ENCODE measurements at places on chromosomes 3 and 15.

DNA sequence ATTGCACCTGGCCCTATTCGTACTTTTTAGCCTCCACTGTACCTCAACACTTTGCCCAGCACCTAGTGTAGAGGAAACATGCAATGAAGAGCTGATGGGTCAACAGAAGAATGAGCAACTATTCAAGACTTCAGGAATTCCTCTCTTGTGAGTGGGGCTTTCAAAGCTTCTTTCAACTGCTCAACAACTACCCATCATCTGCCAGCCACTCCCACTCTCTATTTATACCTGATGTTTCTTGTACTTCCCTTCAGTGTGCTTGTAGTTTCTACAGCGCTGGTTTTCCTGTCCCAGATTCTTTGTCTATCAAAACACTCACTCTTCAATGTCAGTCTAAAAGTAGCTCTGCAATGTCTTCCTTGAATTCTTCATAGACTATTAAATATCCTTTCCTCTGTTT, 168.3 kb upstream of the LPP start:
- DNase-seq, result no peak

- DNase-seq, result no peak
These were observed 344.2 kb upstream of the MCTP2 start for GRCh38 chr15:93887151-93887550.

- no peak for DNase-seq
These were observed 21.7 kb downstream of the KIF7 start for GRCh38 chr15:89633585-89633984.

DNA sequence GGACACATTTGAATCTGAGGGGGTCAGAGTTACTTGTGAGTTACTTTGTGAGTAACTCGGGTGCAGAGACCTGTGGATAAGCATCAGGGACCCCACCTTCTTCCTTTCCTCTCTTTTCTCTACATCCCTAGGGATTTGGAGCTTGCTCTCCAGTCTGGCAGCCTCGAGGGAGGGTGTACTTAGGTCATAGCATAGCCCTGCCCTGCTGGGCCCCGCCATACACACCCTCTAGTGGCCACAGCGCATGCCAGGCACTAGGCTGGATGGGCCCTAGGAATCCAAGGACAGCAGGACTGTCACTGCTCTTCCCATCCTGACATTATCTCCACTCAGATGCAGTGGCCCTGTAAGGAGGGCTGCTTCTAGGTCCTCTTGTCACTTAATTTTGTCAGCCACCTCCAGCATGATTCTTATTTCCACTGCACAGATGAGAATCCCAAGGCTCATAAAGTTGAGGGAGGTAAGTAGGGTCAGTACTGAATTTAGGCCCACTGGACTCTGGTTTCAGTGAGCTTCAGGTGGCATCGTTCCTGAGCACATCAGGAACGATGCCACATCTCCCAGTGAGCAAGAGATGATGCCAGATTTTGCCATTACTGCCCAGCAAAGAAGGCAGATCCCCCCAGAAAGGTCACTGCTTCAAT, 3.6 kb upstream of the SMAD6 start:
- DNase-seq, result peak; percentile 73

GRCh38 chr3:51353691-51354090, 31.4 kb upstream of the MANF start:
- no peak for DNase-seq

DNA sequence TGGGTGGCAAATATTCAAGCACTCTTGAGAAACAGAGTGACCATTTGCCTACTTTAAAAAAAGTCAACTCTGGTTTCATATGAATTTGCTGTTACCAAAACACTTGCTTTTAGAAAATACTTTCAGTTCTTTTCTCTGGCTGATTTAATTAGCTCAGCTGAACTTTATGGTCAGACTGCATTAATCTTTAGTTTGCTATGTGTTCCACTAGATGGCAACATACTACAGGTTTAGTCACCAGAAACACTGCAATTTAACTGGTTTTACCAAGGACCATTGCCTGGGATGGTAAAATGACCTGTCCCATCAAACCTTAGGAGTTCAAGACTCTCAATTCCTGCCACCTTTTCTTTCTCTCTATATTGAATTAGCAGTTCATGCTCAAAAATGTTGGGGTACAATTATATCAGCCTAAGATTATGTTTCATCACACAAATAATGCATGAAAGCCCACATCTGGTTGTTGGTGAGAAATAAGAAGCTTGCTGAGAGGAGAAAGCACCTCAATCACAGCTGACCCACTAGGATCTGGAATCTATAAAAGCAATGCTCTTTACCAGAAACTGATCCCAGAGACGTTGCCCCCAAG, 14.2 kb downstream of the EIF4E3 start:
- peak; percentile 15 for DNase-seq

DNA sequence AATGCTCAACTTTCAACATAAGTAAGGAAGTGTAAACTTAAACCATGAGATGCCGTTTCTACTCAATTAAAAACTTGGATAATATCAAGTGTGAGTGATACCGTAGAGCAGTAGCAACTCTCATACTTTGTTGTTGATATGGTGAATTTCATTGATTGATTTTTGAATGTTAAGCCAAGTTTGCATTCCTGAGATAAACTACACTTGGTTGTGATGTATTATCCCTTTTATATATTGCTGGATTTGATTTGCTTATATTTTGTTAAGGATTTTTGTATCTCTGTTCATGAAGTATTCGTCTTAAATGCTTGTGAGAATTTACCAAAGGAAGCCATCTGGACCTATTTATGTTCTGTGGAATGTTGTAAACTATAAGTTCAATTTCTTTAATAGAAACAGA, 21.7 kb downstream of the SLMAP start:
- DNase-seq, result no peak

- DNase-seq, result no peak
These were observed 493.9 kb upstream of the KCNMB2 start for GRCh38 chr3:178042376-178042775.

DNA sequence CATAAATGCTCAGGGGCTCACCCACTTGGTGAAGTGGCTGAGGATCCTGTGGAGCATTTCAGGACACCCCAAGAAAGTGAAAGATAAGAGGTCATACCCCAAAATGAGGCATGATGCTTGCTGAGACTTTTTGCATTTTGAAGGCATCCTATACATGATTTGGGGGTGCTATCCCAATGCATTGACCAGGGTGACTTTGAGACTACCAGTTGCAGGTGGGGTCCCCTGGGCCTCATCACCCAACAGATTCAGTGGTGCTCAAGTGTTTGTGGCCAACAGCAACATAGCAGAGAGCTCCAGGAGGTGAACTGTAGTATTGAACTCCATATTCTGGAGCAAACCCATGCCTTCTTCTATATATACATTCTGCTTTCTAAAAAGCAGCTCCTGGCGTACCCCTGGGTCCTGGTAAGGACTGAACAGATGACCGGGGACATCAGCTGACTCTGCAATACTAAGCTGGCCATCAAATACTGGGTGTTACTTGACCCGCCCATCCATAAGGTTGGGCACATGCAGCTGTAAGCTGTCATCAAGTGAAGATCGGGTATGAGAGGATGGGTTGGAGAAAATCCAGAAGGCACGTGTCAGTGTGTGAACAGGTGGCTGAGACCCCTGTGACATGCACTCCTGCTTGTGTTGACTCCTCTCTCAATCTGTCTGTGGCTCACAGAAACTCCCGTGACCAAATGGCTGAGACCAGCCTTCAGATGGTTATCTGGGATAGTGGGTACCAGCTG, 143.3 kb downstream of the KLF13 start:
- no peak for DNase-seq

DNA sequence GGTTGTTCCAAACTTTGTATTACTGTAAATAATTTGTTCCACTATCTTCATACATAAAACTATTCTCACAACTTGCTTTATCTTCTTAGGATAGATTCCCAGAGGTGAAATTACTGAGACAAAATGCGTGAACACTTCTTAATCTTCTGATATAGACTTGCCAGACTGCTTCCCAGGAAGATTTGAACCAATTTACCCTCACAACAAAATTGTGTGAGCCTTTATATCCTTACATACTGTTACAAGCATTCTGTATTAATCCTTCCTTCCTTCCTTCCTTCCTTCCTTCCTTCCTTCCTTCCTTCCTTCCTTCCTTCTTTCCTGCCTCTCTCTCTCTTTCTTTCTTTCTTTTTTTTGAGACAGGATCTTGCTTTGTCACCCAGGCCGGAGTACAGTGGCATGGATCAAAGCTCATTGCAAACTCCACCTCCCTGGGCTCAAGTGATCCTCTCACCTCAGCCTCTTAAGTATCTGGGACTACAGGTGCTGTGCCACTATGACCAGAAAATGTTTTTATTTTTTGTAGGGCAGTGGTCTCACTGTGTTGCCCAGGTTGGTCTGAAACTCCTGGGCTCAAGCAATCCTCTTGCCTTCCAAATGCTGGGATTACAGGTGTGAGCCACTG, 57.1 kb upstream of the SSR3 start:
- DNase-seq, result no peak
